ENCODE measurements at places on chromosomes 3 and 15.

GRCh38 chr3:52781741-52782140 is 4.3 kb downstream of the ITIH1 start:
- DNase-seq = no peak

- no peak for DNase-seq
These were observed 82.9 kb downstream of the IQSEC1 start for GRCh38 chr3:12990306-12990705.

GRCh38 chr3:47650294-47650693 is 71.6 kb upstream of the CSPG5 start:
- no peak for DNase-seq

DNA sequence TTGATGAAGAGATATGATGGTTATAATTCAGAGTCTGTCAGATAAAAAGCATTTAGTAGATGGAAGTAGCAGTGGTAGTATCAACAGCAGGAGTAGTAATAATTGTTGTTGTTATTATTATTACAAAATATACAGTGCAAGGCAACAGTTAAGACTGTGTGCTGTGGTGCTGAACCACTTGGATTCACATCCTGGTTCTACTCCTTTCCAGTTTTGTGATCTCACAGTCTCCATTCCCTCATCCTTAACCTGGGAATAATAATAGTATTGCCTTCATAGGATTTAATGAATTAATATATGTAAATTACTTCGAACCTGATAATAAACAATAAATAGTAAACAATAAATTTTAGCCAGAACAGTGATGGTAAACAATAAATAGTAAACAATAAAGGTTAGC is 37.1 kb upstream of the TSC22D2 start:
- no peak for DNase-seq

GRCh38 chr3:37590328-37591079 is 271.2 kb upstream of the CTDSPL start:
- no peak for DNase-seq
